Vagina (tissue), 2 donors: ENCODE measurements at places on chromosomes 13 and 19.

GRCh38 chr19:54319892-54320670 is 7.1 kb upstream of the LILRA5 start:
- no peak for DNase-seq

- DNase-seq: no peak
These were observed 15.0 kb upstream of the SLC35E1 start for GRCh38 chr19:16586991-16587832.

GRCh38 chr13:113112893-113113845 is 7.6 kb downstream of the F7 start:
- DNase-seq: no peak

DNA sequence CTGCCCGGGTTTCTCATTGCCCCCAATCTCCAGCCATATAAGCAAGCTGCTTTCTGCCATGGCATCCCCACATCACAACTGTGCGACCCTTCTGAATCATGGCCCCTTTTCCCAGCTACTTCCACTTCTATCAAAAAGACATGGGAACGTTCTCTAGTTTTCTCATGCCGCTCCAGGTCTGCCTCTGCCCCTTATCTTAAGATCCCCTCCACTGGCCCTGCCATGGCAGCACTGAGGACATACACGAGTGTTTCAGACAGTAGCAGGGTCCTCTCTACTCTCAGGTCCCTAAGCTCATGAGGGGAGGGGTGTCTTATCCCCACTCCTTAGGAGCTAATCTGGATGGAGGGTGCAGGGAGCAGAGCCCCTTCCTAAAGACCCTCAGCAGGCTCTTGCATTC is 5.5 kb upstream of the AMER2 start:
- no peak for DNase-seq

DNA sequence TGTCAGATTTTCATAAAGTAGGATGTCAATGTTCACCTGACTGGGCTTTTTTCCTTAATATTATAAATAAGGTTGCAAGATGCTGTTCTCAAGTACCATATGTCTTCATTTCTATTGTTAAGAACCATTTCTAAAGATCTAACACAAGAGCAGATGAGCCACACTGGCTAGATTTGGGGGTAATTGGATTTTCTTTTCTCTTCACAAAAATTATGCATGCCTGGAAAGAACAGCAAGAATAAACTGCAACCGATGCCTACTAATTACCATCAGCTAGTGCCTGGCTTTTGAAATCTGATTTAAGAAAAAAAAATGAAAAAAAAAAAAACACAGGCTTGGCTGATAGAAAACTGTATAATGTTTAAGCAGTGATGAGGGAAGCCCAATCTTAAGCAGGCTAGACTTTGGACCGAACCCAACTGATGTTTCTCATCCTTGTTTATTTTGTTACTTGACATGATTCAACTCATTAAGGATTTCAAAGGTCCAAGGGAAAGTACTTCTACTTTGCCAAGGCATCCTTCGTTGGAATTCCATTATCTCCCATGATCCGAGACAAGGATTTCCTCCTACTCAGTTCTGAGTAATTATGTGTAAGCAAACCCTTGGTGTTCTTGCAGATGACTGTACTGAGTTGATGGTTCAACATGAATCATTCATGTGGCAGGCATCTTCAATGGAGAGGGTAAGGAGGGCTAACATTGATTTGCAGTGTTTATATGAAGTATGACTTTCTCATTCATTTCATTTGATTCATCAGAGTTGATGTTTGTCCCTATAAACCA is 300.5 kb downstream of the SPRY2 start:
- no peak for DNase-seq

DNA sequence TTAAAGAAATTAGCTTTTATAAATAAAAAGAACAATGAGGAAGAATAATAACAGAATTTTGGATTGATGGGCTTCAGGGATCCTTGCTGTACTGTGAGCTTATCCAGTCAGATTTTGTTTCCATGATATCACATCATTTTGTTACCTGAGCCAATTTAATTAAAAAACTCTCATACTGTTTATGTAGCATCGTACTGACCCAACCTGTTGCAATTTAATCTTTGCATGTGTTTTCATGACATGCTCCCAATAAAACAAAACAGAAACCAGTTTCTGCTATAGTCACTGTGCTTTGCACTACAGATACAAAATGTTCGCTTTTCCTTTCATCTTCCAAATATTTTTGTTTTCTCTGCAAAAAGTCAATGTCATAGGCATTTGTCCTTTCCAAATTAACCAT is 109.7 kb upstream of the RNF113B start:
- DNase-seq: no peak

- DNase-seq: no peak
These were observed 607.6 kb downstream of the SLITRK1 start for GRCh38 chr13:83274679-83275078.
